ENCODE measurements at places on chromosomes 4 and X.
A peak's percentile ranks its signal among the peaks of the same experiment; 100 is the strongest.

DNA sequence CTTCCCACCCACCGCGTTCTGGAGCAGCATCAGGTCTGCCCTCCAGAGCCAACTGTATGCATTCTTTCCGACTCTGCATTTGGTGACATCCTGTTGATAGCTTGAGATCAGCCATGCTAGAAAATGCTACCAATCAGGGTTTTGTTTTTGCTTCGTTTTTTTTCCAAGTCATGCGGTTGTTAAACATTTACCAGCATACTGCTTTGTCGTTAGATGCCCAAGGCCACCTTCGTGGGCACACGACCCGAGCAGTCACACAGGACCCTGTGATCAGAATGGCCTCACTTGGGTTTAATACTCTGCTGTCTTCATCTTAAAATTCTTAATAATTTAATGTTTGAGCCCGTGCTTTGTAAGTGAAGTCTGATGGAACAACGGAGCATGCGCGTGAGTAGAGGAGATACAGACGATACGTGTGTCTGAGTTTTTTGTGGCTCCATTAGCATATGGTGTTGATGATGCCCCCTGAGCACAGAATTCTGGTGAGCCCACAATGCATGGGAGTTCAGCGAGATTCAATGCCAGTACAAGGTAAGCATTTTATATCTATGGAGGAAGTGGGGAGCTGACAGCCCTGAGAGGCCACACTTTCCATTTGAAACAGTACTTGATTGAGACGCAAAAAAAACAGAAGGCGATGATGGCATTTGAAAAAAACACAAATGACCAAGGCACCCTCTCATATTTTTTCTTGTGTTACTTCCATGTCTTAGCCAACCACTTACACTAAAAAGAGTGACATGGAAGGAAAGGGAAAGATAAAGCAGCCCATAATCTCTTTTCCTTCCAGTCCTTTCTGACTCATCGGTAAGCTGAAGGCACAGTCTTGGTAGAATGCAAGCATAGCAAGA, 323.6 kb downstream of the BCOR start:
- DNase-seq = peak; percentile 62

- DNase-seq = no peak
Observed at GRCh38 chrX:150005027-150005426, 66.7 kb upstream of the EOLA2 start.

GRCh38 chr4:130393642-130394041, 1297.7 kb downstream of the C4orf33 start:
- DNase-seq = no peak

DNA sequence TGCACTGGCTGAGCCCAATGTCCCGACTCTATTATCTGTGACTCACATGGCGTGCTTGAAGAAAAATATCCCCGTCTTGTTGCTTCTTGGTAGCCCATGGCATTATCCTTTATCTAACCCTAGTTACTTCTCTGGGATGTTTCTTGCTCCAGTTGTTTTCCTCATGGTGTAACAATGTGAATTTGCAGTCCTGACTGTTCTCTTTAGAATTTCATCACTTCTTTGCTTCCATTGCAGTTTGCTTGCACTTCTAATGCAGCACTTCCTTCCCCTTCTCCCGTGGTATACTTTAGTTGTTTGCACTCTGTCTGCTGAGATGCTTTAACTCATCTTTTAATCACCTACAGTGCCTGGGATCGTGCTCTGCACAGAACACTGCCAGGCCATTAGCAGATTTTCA, 126.9 kb downstream of the MAML3 start:
- DNase-seq = no peak

DNA sequence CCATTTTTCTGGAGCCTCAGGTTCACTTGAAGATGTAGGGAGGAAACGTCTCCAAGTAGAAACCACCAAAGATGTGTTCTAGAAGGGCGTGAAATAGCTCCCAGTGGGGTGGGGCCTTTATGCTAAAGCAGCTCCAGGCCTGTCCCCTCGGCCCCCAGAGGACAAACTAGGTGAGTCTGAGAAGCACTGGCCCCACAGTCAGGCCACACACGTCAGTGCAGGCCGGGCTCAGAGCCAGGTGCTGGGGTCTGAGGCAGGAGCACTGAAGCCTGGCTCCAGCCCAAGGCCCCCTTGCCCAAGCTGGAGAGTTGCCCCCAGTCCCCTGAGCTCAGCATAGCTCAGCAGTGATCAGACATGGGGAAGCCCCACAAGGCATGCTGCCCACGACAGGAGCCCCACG, 95.4 kb upstream of the PSAPL1 start:
- no peak for DNase-seq

DNA sequence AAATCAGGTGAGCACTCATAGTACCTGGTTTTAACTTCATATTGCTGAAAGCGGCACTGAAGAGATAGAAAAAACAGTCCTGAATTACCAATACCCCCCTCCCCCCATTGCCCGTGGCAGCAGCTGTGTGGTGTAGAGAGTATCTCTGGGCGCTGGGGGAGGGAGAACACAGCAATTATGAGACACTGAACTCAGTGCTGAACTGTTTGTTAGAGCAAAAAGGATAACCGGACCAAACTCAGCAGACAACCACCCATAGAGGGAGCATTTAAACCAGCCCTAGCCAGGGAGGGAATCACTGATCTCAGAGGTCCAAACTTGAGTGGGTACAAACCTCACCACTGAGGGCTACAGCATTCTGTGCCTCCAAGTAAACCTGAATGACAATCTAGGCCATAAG, 457.4 kb upstream of the TEX13C start:
- no peak for DNase-seq

DNA sequence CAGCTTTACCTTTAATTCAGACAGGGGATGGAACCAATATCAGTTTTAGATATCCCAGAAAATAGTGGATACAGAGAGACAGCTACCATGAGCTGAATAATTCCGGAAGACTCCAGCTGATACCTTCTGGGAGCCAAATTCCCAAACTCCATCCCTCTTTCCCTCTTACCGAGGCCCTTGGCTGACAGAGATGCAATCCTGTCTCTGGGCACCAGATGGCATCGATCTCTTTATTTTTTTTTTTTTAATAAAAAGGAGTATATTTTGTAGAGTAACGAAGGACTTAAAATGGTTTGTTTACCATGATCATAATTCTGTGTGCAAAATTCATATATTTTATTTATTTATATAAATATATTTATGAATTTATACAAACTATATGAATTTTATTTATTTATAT, 31.0 kb downstream of the RAB40A start:
- DNase-seq = no peak

DNA sequence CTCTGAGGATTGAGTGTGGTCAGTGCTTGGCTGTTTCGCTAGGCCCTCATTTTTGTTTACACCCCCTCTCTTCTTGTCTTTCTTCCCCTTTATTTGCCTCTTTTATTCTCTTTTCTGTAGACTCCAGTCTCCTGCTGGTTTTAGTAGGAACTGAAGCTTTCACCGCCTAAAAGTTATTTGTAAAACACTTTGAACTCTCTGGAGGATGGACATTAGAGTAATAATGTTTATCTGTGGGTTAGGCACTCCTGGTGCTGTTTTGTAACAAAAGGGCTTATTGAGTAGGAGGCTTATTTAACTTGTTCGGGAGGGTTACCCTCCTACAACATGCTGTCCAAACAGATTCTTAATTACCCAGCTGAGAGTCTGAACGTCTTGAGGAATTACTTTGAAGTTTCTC, 1.6 kb upstream of the ARHGAP10 start:
- DNase-seq = no peak

DNA sequence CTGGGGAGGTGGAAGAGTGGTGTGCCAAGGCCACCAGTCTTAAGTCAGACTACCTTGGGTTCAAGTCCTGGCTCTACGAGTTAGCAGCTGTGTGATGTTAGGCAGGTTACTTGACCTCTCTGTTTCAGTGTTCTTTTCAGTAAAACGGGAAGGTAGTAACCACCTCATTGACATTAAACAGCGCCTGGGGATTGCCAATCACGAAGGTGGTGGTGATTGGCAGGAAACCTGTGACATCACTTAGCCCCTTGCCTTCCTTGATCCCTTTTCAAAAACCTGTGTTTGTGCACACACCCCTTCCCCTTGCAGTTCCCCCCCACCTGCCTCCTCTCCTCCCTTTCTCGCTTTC, 7.6 kb downstream of the KLF3 start:
- no peak for DNase-seq

- no peak for DNase-seq
Observed at GRCh38 chrX:9955506-9955905, 11.7 kb upstream of the CLDN34 start.

DNA sequence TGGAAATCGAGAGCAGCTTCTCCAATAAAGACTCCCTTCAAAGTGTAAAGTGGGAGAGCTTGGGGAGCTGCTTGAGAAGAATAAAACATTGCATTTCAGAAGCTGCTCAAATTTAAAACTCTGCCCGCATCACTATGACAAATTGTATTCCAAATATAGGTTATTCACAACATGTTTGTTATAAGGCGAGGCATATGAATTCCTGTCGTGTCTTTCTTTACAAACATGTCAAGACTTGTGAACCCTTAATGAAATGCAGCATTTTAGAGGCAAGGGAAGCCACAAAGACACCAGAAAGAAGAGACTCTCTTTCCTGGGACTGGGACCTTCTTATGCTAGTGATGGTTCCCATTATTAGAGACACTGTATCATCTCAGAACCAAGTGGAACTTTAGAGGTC, 311.2 kb downstream of the DHX15 start:
- no peak for DNase-seq

DNA sequence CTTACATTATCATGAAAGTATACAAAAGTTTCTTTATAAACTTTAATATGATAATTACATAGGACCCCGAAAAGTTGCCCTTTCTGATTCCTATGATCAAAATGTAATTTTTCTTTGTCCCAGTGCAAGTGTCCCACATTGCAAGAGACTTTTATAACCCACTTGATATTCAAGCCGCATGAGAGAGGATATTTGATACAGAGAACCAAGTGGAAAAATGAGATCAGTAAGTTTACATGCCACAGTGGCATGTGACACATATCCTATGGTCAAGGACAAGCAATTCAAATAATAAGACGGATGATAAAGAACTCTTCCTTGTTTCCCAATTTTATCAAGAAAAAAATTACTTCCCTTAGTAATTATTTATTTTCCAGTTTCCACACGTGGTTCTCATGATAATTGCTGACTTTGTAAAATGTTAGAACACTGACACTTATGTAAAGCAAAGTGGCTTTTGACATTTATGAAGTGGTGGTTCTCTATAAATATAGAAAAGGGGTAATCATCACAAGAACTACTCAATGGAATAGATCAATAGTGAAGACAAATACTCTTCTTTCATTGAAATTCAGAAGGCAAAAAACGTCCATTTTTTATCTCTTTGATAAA, 273.7 kb upstream of the NOCT start:
- DNase-seq = no peak

DNA sequence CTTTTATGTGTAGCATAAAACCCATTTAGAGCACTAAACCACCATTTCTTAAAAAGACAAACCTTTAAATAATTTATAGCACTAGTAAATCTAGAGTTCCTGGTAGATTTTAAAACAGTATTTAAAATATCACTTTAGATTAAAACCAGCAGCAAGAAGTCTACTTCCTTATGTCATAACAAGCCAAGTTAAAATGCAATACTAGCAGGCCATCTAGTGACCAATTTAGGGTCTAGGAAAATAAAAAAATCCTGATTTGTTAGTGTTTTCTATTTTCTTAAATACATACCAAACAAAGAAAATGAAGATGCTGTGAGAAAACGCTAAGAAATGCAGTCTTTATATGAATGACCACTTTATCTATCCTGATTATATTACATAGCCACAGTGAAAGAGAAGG, 53.9 kb downstream of the PAPSS1 start:
- DNase-seq = peak; percentile 26

DNA sequence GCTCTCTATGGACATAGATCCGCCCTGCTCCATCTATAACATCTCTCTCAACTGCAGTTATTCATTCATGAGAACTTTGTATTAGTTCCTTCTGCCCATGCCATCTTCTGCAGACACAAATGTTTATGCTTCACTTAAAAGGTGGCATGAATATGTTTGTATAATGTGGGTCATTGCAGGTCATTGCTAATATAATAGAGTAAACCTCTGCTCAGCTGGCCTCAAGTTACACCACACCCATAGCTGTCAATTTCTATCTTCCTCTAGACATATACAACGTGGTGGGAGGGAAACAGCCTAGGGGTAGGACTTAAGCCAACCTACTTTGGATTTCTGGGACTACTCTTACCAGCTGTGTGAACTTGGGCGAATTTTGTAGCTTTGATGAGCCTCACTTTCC, 129.8 kb downstream of the ATXN3L start:
- DNase-seq = peak; percentile 8

GRCh38 chr4:77432717-77433417, 172.8 kb upstream of the CXCL13 start:
- DNase-seq = no peak

DNA sequence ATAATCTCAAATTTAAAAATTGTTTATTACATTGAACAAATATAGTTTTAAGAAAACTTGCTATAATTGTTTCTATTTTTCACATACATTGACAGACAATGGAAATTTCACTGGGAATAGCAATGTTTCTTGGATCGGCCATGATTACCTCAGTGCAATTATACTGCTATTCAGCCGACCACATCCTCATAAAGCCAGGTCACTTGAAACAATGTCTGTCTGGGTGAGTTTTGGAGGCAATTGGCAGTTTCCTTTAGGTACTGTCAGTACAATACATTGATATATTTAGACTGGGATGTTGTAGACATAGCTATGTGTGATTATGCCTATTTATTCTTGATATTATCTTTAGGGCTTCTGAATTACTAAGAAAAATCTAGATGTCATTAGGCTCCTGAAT, 89.5 kb upstream of the VEGFC start:
- DNase-seq = no peak

DNA sequence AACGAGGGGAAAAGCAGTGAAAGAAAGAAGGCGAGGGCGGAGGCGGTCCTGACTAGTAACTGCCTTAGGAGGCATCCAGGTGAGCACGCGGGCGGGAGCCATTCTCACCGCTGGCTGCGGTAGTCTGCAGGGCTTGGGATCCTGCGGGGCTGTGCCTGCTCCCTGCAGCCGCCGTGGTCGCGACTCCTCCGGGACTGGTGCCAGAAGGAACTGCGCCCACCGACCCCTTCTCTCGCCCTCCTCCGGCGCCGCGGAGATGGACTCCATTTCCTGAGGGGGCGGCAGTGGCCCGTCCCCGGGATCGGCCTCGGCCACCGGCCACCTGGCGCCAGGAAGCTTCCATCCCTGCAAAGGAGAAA, 543 bp downstream of the NFXL1 start:
- peak; percentile 60 for DNase-seq

- no peak for DNase-seq
Observed at GRCh38 chrX:12034741-12035140, 103.5 kb upstream of the FRMPD4 start.

GRCh38 chr4:161704040-161704439, 459.8 kb downstream of the FSTL5 start:
- DNase-seq = no peak

- DNase-seq = no peak
Observed at GRCh38 chr4:119664168-119664907, 35.7 kb upstream of the PDE5A start.

GRCh38 chrX:150238632-150239382, 124.3 kb upstream of the MAMLD1 start:
- DNase-seq = no peak

- DNase-seq = no peak
Observed at GRCh38 chr4:41918278-41918677, 17.0 kb upstream of the TMEM33 start.

- no peak for DNase-seq
Observed at GRCh38 chr4:11732155-11732554, 303.5 kb upstream of the HS3ST1 start.
